NK-92 treated with Interleukin-12 subunit alpha and Interleukin-12 subunit beta, amount 100 ng/mL, for 24 hours (cell line): ENCODE measurements at places on chromosomes 11 and 22.
A peak's percentile ranks its signal among the peaks of the same experiment; 100 is the strongest.

- no peak for DNase-seq
Observed at GRCh38 chr11:125494974-125495725, 915 bp downstream of the FEZ1 start.

DNA sequence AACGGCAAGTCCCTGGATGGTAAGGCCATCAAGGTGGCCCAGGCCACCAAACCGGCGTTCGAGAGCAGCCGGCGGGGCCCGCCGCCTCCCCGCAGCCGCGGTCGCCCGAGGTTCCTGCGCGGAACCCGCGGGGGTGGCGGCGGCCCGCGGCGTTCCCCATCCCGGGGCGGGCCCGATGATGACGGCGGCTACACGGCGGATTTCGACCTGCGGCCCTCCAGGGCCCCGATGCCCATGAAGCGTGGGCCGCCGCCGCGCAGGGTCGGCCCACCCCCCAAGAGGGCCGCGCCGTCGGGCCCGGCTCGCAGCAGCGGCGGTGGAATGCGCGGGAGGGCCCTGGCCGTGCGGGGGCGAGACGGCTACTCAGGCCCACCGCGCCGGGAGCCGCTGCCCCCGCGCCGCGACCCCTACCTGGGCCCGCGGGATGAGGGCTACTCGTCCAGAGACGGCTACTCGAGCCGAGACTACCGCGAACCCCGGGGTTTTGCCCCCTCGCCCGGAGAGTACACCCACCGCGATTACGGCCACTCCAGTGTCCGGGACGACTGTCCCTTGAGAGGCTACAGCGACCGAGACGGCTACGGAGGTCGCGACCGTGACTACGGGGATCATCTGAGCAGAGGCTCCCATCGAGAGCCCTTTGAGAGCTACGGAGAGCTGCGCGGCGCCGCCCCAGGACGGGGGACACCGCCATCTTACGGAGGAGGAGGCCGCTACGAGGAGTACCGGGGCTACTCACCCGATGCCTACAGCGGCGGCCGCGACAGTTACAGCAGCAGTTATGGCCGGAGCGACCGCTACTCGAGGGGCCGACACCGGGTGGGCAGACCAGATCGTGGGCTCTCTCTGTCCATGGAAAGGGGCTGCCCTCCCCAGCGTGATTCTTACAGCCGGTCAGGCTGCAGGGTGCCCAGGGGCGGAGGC is 792 bp downstream of the RBMXL2 start:
- DNase-seq, result no peak

GRCh38 chr11:129373489-129373953 is 2.1 kb upstream of the BARX2 start:
- no peak for DNase-seq

- no peak for DNase-seq
Observed at GRCh38 chr11:92297567-92298553, 73.2 kb downstream of the FAT3 start.

DNA sequence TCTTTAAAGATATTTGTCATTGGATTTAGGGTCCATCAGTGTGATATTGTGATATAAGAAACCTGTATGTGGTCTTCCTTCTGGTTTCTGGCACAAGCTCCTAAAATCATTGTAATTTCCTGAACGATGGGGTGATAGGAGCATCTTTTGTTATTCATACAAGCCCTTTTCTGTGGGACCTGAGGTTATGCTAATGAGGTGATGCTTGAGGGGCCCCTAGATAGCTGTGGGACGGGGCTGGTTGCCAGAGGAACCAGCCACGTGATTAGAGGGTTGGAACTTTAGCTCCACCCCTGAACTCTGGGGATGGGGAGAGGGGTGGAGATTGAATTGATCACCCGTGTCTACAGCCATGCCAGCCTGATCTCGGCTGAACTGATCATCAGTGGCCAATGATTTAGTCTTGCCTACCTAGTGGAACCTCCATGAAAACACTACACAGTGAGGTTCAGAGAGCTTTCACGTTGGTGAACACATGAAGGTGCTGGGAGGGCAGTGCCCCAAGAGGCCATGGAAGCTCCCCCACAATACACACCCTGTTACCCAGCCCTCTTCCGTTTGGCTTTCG is 62.8 kb downstream of the BCR start:
- DNase-seq, result no peak

DNA sequence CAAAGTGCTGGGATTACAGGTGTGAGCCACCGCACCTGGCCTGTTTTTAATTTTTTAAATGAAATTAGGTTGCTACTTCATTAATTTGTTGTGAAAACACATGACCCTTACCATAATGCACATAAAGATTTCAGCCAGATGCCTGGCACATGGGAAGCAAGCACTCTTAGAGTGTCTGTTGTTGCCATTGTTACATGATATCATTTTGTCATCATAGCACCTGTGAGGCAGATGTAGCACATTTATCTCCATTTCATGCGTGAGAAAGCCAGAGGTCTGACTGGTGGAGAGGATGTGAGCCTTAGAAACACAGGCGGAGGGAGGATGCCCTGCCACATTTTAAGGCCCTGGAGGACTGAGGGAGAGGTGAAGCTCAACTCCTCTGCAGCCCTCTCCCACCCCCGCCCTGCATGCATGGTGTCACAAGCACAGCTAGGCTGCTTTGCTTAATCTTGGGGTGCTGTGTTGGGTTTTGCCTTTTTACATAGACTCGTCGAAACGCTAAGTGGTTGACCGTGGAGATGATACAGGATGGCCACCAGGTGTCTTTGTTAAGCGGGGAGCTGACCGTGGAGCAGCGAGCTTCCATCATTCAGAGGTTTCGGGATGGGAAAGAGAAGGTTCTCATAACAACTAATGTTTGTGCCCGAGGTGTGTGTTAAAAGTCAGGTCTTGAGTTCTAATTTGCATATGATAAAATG is 14.0 kb downstream of the DDX25 start:
- DNase-seq, result no peak

GRCh38 chr11:105588001-105588400 is 21.9 kb upstream of the GRIA4 start:
- no peak for DNase-seq

- DNase-seq, result no peak
Observed at GRCh38 chr11:119051440-119052162, 5.4 kb downstream of the HYOU1 start.

DNA sequence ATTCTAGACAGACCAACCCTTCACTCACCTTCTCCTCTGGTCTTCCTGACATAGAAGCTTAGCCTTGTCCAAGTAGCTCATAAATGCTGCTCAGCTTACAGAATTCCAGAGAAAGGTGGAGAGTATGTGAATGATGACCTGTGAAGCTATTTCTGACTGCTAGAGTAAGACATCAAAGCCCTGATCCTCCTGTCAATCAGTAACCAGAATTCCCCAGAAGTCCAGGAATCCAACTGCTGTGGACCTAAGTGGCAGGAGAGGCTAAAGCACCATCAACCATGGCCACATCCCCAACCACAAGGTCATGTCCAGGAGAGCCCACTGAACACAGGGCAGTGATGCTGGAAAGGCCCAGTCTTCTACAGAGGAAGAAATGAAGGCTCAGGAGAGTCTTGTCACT is 2.6 kb downstream of the OR51G2 start:
- no peak for DNase-seq

DNA sequence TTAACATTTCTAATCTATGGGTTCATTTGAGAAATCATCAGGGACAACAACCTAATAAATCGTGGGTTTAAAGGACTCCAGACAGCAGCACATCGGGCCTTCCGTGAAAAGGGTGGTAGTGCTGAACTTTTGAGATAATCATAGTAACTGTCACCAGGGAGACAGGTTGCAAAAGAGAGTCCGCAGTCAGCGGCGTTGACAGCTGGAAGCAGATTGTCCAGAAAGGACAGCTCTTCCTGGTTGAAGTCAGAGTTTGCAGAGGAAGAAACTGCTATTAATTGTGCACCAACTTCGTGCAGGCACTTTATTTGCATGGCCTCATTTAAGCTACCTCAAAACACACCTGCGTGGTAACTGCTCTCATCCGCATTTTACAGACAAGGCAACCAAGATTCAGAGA is 20.5 kb upstream of the ISX start:
- no peak for DNase-seq

- no peak for DNase-seq
Observed at GRCh38 chr11:118068206-118068944, 8.5 kb upstream of the TMPRSS4 start.

DNA sequence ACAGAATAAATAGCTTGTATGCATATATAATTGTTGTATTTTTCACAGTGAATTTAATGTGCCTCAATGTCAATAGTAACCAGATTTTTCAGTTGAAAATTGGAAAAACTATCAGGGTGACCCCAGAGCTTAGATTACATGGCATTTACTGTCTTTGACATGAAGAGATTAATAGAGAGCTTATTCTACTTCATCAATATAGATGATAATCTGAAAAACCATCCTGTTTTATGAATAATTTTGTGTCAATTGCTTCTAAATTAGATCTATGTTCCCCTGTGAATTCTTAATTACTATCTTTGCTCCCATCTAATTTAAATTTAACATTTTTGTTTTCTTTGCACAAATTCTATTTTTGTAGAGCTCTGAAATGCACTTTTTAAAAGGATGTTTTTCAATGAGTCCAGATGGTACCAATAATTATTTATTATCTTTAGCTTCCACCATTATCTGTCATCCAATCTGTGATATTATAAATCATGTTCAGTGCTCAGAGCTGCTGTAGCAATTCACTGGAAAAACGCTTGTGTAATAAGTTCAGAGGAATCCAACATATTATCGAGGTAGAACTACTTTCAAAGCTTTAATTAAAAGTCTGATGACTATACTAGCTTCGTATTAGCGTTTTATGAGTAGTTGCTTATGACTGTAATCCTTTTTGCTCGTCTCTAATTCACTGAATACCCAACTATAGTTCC is 291.4 kb downstream of the JRKL start:
- DNase-seq, result no peak

- no peak for DNase-seq
Observed at GRCh38 chr11:13902523-13902922, 60.0 kb upstream of the SPON1 start.

GRCh38 chr22:44297470-44298061 is 15.2 kb downstream of the SHISAL1 start:
- no peak for DNase-seq

DNA sequence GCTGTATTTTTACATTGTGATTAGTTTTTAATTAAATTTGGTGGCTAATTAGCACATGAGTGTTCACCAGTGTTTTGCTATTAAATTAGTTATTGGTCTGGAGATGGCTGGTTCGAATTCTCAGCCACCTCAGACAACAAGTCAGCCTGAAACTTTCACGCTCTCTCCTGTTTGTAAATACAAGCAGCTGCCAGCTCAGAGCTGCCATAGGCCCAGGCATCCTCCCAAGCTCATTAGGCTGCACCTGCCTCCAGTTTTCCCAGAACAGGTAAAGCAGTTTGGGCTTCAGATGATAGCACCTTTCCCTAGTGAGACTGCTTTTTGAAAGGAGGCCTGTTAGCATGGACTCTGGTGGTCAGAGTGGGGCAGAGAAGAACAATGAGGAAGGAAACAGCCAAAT is 156.8 kb downstream of the NAV2 start:
- DNase-seq, result no peak

DNA sequence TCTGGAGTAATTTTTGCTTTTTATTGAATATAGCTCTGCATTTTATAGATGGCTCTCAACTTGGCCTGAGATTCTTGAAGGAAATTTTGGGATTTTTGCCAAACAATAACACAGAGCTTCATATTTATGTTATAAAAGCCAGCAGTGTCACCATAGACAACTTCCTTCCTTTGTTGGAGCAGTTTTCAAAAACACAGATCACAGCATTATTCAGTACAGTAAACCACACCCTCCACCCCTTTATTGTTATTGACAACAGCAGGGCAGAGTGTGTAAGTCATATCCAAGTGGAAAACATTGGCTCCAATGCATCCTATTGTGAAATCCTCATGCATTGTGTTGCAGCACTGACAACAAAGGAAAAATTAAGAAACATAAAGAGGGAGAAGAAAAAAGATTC is 62.6 kb upstream of the PRSS23 start:
- DNase-seq, result no peak

- no peak for DNase-seq
Observed at GRCh38 chr11:47288066-47288465, 18.1 kb downstream of the MADD start.

DNA sequence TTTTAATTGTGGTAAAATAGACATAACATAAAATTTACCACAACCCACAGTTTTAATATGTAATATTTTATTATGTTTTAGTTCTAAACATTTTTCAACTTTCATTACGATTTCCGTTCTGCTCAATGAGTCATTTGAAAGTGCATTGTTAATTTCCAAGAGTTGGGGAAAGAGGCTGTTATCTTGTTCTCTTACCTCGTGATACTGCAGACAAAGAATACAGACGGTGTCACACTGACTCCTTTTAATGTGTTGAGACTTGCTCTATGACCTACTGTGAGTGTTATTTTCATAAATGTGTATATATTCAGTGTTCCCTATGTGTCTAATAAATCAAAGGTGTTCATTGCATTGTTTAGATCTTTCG is 10.8 kb upstream of the RAC2 start:
- DNase-seq, result no peak

GRCh38 chr22:37331856-37332536 is 49.7 kb downstream of the CYTH4 start:
- DNase-seq, result no peak

DNA sequence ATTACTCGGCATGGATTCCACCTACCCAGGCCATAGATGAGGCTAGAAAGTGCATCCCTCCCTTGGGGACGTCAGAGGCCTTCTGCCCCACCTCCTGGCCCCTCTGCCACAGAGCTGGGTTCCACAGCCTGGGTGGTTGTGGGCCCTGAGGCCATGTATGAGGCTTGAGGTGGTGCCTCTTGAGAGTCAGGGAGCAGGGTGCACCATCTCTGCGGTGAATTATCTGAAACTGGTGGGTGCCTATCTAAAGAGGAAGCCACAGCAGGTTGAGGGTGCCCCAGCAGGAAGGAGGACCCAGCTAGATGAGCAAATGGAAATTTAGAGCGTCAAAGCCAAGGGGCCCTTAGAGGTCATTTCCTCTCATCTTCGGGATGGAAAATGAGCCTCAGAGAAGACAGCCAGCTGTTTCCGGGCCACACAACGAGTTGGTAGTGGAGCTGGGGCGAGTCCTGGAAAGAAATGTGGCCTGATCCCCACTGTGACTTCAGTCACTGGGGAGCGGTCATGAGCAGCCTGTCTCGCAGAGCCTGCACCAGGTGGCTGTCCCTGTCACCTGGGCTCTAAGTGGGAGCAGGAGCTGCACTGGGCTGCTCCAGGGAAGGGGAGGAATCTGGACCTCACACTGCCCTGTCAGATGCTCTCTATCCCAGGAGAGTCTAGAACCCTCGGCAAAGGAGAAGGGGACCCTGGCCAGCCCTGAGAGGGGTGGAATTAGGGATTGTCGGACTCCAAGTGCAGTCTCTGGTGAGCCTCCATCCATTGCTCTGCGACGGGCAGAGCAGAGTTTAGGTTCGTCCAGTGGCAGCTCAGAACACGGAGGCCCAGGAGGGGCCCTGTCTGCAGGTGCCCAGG is 7.3 kb downstream of the ADORA2A start:
- peak; percentile 74 for DNase-seq
